ENCODE measurements at places on chromosomes 3 and 15.
A peak's percentile ranks its signal among the peaks of the same experiment; 100 is the strongest.

GRCh38 chr3:157092230-157092629 is 67.7 kb downstream of the CCNL1 start:
- no peak for DNase-seq

DNA sequence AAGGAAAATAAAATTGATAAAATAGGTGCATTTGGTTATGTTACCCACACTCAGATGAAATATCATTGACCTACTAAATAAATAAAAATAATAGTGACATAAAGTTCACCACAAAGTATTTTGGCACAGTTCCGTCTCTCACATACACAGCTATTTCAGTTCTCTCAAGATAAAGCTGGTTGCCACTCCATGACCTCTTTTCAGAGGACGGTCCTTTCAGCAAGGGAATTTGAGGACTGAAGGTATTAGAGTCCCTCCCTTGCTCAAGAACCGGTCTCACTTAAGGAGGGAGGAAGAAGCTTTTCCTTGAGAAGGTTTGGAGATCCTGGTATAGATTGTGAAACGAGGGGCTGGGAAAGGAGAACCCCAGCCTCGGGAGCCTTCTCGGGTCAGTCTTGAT is 285.5 kb upstream of the CFAP20DC start:
- no peak for DNase-seq

- DNase-seq: no peak
Observed at GRCh38 chr3:108391917-108392593, 95.7 kb downstream of the HHLA2 start.

DNA sequence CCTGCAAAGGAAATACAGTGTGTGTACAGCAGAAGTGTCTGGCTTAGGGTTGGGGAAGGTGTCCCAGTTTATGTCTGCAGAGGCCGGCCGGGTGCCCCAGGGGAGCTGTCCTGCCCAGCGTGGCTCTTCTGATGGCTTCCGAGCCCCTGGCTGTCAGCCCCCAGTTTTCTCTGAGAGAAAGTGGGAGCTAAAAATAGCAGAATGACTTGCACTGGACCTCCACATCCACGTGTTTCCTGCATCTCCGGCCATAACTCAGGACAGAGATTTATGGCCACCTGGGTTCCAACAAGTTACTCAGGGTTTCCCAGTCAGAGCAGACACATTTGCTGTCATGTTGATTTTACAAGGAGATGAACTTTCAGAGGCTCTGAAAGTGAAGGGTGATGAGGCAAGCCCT is 192.0 kb downstream of the ATP10A start:
- no peak for DNase-seq

DNA sequence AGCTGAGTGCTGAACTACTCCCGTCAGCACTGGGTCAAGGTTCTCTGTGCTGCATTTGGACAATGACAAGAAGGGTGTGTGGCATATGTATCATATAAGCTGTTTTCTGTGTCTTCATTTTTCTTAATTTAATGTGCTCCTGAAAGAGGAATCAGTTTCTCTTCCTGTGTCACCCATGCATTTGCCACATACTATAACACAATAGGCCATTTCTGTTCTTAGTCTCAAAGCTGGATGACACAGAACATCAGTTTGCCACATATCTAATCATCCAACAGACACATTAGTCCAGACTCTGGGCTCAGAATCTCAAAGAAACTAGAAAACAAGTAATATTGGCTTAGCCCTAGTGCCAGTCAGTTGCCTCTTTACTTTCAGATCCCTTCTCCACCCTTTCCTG is 34.1 kb downstream of the CEP19 start:
- no peak for DNase-seq

DNA sequence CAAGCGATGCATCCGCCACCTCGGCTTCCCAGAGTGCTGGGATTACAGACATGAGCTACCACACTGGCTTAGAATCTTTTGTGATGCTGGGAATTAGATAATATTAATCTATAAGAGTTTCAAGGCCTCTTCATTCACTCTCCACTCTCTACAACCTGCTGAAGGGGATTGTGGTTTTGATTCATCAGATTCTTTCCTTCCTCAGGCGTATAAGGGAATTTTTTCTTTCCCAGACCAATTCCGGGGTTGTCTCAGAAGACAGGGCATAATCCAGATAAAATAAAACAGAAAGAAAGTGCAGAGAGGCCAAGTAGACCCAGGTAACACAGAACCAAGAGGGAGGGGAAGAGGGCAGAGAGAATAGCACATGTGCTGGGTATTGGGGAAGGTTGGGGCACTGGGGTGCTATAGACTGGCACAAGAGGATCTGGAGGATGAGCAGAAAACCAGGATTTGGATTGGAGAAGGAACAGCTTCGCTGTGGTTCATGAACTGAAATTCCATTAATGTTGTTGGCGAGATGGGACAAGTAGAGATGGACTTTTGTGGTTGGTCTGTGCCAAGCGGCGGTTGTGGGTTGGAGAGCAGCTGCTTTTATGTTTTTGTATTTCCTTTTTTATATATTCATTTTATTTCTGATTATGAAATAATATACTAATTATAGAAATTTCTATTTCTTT is 12.8 kb downstream of the ARL6IP5 start:
- no peak for DNase-seq

DNA sequence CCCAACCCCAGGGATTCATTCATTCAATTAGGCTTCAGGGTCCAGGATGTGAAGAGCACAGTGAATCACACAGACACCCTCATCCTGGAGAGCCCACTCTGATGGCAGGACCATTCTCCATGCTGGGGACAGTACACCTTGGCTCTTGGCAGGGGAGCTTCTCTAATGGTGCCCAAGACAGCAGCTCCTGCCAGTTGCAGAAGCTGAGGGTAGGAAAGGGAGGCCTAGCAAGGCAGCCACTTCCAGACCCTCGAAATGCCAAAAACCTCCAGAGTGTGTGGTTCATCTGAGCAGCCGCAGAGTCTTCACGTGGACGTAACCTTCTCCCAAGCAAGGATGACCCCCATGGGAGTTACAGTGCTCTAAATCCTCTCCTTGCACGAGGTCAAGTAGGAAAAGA is 186.2 kb downstream of the XXYLT1 start:
- DNase-seq: no peak

DNA sequence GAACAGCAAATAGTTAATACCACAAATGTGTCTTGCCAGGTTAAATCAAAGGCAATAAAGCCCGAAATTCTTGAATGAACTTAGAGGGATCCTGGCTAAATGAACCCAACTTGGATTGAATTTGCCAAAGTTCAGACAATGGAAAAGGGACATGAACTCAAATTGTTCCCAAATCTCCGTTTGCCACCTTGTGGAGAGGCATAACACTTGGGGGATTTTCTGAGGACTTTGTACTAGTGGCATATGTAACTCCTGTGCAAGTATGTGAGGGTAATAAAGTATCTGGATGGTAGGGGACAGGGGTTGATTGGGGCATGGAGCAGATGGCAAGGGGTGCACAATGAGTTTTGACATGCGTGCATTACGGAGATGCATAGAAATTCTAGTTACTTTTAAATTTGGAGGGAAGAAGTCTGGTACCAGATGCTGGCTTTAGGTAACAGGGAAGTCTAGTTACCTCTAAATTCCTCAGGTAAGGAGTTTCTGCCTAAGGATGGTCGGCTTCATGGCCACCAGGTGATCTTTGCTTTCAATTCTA is 1.2 kb upstream of the TCAIM start:
- DNase-seq: no peak

GRCh38 chr3:30443756-30444673 is 162.4 kb upstream of the TGFBR2 start:
- DNase-seq: no peak

DNA sequence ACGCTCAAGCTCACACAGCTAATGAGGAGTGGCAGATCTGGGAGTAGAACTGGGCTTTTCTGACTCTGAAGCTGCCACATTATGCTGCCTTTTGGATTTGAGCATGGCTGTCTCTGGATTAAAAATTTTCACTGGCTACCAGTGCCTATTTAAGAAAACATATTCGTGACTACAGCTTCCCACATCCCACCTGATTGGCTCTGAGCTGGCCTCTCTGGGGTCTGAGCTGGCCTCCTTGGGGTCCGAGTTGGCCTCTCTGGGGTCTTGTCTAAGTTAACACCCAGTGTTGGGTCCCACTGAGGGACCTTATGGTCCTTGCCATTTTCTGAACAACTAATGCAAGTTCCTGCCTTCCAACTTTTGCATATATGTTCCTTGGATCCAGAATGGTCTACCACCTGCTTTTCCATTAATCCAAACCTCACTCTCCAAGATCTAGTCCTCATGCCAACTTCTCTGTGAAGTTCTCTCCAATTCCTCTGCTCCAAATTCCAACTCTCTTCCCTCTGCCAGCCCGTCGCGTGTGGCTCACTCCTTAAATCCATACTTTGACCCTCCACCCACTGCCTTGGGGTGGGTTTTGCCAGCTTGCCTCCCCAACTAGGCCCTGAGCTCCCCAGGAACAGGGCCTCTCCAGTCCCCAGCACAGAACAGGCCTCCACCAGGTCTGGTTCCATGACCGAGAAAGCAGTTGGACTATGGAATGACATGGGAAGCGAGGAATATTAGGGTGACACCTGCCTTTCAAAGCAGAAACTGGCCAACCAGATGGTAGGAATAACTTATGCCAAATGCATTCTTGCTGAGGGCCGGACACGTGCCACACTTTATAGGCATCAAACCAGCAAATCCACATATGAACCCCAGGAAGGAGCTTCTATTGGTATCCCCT is 42.5 kb downstream of the ATP2B2 start:
- DNase-seq: no peak

GRCh38 chr3:30805695-30806094 is 88.8 kb downstream of the GADL1 start:
- no peak for DNase-seq

- DNase-seq: no peak
Observed at GRCh38 chr3:177515786-177516157, 318.5 kb upstream of the TBL1XR1 start.

GRCh38 chr15:43943511-43943910 is 116.7 kb downstream of the WDR76 start:
- no peak for DNase-seq

GRCh38 chr15:47484997-47485396 is 232.3 kb upstream of the SEMA6D start:
- DNase-seq: no peak

GRCh38 chr15:47620960-47621681 is 96.2 kb upstream of the SEMA6D start:
- no peak for DNase-seq

- DNase-seq: no peak
Observed at GRCh38 chr3:169477790-169478189, 185.7 kb downstream of the MECOM start.

DNA sequence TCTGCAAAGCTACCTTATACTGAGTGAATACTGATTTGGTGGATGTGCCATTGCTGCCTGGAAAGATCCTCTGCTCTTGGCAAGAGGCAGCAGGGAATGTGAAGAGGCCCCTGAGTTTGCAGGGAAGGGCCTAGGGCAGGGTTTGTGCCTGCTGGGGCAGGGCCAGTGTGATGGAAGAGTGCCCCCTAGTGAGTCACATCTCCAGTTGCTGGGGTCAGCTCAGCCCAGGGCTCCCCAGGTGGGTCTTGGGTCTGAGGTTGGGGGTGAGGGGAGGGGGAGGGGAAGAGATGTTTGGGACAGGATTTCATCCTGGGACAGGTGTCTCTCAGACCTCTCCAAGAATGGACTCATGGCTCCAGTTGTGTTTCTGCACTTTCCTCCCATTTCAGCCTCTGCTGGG is 4.1 kb upstream of the AMOTL2 start:
- DNase-seq: no peak

DNA sequence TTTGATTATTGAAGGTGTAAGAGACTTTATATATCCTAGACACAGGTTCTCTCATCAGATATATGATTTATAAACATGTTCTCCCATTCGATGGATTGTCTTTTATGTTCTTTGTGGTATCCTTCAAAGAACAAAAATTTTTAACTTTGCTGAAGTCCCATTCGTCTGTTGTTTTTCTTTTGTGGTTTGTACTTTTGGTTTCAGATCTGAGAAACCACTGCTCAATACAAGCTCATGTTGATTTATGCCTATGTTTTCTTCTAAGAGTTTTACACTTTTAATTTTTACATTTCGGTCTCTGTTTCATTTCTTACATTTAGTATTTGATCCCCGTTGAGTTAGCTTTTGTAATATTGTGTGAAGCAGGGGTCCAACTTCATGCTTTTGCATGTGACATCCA is 103.3 kb upstream of the SPRED1 start:
- no peak for DNase-seq

DNA sequence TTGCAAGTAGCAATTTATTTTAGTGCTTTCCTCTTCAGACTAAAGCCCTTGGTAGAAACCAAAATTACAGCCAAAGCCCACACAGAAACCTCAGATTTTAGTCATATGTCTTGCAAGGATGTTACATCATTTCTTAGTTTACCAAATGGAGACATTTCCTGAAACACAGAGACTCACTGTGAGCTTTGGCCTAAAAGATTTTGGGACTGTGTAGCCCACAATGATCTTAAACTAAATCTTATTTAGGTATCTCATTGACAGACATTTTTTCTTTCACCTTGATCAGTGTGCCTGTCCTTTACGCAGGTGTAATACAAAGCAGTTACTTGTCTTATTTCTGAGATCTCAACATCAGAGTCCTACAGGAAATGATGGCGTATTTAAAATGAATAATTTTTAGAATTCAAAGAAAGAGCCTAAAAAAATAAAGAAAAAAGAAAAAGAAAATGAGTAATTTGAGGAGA is 27.8 kb upstream of the AP4E1 start:
- no peak for DNase-seq

GRCh38 chr15:64430000-64430735 is 30.2 kb upstream of the ZNF609 start:
- peak; percentile 25 for DNase-seq

GRCh38 chr3:68123231-68123630 is 468.8 kb upstream of the SUCLG2 start:
- no peak for DNase-seq

DNA sequence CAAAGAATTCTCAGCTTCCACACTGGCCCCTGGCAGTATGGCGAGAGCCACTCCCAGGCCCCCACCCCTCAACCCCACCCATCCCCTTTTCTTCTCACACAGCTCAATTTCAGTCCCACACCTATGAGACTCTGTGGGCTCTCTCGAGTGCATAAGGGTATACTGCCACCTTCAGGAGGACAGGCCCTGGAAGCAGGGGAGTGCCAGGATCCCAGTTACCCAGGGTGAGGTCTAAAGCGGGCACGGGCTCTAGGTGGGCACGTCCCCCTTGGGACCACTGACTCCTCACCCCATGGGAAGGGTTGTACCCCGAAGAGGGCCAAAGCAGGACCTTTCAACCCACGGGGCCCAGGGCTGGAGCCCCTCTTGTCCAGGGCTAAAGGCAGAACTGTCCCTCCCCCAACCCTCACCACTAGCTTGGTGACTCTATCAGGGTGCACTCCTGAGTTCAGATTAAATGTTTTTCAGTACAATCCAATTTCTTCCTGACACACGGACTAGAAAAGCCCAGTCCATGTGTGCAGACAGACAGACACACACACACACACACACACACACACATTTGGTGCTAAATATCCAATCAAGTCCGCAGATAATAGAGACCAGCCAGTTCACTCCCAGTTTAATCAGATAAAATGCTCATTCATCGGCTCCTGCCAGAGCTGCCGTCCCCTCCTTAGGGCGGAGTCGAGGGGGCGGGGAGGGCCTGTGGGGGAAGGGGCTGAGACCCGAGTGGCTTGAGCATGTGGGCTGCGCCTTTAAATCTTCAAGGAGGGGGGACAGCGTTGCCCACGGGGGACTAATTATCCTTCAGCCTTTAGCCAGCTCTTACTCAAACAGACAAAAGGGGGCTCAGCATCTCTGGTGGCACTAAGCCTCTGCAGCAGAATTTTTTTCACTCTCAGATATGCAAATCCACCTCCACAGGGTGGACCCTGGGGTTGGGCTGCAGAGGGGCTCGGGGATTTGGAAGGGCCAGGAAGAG is 59.3 kb downstream of the CYP11A1 start:
- no peak for DNase-seq

- DNase-seq: no peak
Observed at GRCh38 chr3:184360070-184360928, 1.1 kb downstream of the CLCN2 start.

- DNase-seq: no peak
Observed at GRCh38 chr3:172213200-172213599, 173.8 kb downstream of the FNDC3B start.
